Fibroblast of lung (primary cell): ENCODE measurements at places on chromosomes 4 and X.

DNA sequence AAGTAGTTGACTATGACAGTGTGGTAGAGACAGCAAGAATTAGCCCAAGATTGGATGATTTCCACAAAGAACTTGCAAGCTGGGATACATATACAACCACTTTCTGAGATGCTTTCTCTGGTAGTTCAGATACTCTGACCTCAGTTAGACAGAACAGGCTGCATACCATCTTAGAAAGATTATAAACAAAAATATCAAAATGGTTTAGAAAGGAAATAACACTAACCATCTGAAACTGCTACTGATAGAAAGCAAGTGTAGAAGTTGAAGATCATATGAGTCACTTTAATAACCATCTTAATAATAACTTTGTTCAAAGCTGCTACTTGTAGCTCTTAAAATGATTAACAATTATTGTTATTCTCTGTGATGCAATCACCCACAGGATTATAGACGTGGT lies 255.4 kb upstream of the TTC29 start:
- peak; percentile 79 for DNase-seq

GRCh38 chrX:19731307-19731820 lies 156.0 kb downstream of the SH3KBP1 start:
- no peak for DNase-seq

- DNase-seq = peak; percentile 11
Measured at GRCh38 chrX:74925225-74926088, at the start of gene NEXMIF. Gene NEXMIF, minus strand, starts transcription at chrX:74925452.

DNA sequence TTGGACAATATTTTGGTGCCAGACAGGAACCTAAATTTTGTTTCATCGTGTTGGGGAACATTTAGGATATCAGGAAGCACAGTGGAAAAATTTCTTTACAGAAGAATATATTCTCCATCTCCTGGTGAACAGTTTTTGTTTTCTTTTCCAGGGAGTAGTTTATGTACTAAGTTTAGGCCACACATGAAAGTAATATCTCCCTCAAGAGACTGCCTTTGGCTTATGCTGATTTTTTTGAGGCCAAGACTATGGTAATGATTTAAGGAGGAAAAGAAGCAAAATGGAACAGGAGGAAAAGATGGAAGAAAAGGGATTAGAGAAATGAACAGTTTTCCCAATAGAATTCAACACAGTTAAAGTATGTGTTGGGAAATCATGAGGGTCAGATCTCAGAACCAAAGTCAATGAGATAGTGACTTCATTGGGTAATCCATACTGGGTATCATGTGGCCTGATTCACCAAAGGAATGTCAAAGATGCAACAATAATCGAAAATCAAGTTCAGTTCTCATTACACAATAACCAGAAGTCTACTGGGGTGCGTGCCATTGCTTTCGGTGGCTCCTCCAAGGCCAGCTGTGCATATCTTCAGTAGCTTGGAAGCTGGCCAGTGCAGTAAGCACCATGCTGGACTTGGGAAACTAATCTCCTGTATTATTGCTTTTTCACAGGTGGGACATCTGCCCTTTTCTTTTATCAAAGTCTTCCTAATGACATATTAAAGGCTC lies 234.8 kb downstream of the COL25A1 start:
- DNase-seq = peak; percentile 52

GRCh38 chr4:36111172-36111571 lies 133.1 kb downstream of the ARAP2 start:
- DNase-seq = peak; percentile 43

DNA sequence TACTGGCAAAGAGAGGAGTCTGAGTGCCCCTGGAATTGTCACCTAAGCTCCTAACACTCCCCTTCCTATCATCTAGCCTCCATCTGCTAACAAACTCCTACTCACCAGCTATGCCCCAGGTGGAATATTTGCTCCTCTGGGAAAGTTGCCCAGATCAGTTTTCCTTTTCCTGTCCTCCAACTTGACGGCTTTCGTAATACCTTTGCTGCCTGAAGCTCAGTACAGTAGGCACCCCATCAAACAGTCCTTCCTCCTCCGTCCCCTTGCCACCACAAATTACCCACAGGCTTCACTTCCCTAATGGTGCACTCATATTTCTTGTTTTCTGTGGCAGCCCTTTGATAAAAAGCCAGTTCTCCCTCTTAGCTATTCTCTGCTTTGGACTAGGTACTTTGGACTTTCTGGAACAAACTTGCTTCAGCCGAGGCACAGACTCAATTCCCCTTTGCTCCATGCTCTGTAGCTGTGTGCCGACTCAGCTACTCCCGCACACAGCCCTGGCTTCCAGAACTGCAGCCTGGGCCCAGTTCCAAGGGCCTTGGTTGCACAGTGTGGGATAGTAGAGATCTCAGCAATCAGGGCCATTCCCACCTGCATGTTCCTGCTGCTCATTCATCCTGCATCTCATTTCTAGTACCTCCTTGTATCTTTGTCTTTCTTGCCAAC lies 605.1 kb downstream of the BCOR start:
- no peak for DNase-seq

- peak; percentile 22 for DNase-seq
Measured at GRCh38 chrX:133171962-133172708, 46.0 kb downstream of the TFDP3 start.

DNA sequence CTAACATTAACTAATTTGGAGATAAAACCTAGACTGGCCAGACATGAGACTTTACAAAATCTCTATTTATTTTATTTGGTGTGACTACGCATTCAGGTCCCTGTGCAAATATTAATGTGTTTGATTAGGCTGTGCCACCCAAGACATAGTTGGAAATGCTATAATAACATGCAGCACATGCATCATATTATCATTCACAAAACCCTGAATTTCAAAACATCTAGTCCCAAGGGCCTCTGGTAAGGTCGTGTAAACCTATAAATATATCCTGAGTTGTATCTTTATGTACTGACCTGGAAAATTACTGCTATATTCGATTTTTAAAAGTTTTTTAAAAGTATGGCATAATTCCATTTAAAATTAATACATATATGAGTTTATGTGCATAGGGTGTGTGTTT lies 47.1 kb upstream of the FAT4 start:
- no peak for DNase-seq

- no peak for DNase-seq
Measured at GRCh38 chrX:103586314-103586646, 965 bp downstream of the TCEAL4 start.

DNA sequence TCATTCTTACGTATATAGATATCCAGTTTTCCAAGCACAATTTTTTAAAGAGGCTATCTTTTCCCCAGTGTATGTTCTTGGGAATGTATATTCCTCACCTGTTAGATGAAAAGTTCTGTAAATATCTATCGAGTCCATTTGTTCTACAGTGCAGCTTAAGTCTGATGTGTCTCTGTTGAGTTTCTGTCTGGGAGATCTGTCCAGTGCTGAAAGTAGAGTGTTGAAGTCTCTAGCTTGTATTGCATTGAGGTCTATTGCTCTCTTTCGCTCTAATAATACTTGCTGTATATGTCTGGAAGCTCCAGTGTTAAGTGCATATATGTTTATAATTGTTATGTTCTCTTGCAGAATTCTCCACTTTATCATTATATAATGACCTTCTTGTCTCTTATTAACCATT lies 373.1 kb downstream of the PPARGC1A start:
- DNase-seq = no peak

DNA sequence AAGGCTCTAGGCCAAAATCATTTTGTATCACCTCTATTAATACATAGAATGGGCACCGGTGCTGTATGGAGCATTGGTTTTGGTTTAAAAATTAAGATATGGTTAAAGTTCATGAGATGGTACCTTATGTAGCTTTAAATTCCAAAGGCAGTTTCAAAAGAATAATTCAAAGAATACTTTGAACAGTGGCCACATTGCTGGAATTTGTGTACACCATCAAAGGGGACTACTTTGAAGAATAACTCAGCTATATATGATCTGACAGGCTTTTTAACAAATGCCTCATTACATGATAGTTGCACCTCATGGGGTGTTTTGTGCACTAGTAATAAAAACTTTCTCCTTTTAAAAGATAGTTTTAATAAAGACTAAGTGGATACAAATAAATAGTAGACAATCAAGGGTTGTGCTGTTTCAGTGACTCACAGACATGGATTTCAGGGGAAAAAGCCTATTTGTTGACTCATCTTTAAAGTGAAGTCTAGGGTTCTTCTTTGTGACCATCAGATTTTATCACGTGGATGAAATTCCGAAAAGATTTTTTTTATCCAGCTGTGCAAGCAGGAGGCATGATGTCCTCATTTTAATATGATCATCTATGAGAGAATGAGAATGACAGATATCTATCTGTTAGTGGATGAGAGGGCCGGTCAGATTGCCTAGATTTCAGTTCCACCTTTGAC lies 12.8 kb downstream of the MTM1 start:
- DNase-seq = peak; percentile 66

DNA sequence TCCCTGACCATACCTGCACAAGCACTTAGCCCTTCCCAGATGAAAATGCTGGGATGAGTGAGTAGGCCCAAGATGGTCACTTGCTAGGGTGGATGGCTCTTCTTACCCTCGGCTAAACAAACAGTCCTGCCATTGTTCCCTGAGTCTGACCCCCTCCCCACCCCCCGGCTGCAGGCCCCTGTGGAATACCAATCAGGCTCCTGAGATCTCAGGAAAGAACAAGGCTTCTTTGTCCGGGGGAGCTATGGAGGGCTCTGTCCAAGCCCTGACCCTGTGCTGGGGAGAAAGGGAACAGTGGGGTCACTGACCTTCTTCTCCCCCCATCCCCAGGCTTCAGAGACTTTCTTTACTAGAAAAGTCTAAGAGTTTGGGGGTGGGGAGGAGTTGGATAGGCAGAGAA lies 6.0 kb downstream of the PLP1 start:
- DNase-seq = no peak

GRCh38 chr4:4779486-4779885 lies 80.0 kb upstream of the MSX1 start:
- DNase-seq = no peak

DNA sequence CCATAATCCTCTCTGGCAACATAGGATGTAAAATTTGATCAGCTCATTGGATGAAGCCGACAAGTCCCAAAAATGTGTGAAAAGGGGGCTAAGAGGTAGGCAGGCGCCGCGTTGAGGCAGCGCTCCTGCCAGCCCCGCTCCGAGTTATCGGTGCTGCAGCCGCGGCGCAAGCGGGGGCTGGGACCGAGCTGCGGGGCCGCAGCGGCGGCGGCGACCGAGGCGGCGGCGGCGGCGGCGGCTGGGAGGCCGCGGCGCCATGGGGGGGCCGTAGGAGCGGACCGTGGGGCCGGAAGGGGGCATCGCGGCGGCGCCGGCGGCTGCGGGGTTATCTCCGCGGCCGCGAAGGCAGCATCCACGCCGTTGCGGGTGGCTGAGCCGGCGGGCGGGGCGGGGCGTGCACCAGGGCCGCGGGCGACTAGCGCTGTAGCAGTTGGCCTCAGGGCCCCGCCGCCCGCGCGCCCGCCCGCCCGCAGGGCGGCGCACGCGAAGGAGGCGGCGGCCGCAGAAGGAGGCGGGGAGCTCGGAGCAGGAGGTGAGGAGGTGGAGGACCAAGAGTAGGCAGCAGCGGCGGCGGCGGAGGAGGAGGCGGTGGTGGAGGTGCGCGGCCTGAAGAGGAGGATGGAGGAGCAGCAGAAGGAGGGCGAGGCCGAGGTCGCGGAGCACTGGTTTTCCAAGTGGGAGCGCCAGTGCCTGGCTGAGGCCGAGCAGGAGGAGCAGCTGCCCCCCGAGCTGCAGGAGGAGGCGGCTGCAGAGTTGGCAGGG lies 126.0 kb upstream of the CXorf66 start:
- no peak for DNase-seq
